Upper lobe of left lung (tissue), 6 donors: ENCODE measurements at places on chromosomes 1 and 21. TPM values are rescaled to one million over a fixed set of nuclear protein-coding genes. Genes with fewer than 3 reads are reported as not detected.

The CLEC20A gene
- total RNA-seq, result not detected

DNA sequence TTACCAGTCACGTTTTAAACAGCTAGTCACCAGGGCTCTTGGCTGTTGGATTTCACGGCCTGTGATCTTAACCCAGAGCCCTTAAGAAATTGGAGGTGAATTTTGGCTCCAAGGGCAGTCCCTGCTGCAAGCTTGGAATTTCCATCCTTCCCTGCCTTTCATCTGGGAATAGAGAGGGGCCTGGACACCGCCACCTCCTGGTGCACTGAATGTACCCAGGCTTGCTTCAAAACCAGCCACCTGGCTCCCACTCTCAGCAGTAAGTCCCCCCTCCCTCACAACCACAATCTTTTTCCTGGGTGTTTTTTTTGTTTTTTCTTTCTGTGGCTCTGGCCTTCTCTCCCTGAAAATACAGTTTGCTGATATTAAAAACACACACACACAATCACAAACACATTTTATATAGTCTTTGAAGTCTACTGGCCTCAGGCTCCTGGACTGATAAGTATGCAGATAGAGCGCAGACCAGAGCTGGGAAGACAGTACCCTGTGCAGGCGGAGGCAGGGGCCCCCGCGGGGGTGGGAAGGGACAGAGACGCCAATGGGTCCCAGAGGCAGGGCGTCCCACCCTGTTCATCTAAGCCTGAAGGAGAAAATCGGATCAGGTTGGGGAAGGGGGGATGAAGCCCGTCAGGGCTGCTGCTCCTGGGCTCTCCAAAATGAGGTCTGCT is 65.8 kb upstream of the IGSF21 start:
- DNase-seq, result no peak
- no peak overlapping the region for H3K27ac ChIP-seq
- H3K4me3 ChIP-seq, result no peak overlapping the region
- no peaks in the 10 kb centered on the region for H3K4me1 ChIP-seq
- H3K36me3 ChIP-seq, result no peaks in the 10 kb centered on the region

The SHISAL2A gene
- total RNA-seq, result not detected

GRCh38 chr1:207890136-207890738 is 20.7 kb downstream of the CD34 start:
- peak overlapping the region; percentile 81 for H3K27ac ChIP-seq
- H3K4me3 ChIP-seq, result no peak overlapping the region
- H3K27me3 ChIP-seq, result no peaks in the 10 kb centered on the region
- H3K36me3 ChIP-seq, result no peaks in the 10 kb centered on the region

GRCh38 chr1:218049641-218050040 is 235.5 kb upstream of the RRP15 start:
- no peaks in the 10 kb centered on the region for H3K36me3 ChIP-seq
- no peak for DNase-seq
- no peaks in the 10 kb centered on the region for H3K27me3 ChIP-seq
- no peak overlapping the region for H3K4me3 ChIP-seq

GRCh38 chr1:224493269-224493668 is 58.7 kb upstream of the WDR26 start:
- no peaks in the 10 kb centered on the region for H3K36me3 ChIP-seq
- DNase-seq, result no peak
- peaks cover 5% of the 10 kb centered on the region for H3K4me1 ChIP-seq
- no peaks in the 10 kb centered on the region for H3K27me3 ChIP-seq
- H3K27ac ChIP-seq, result no peak overlapping the region

- no peak for DNase-seq
- peaks cover 14% of the 10 kb centered on the region for H3K4me1 ChIP-seq
- no peak overlapping the region for H3K27ac ChIP-seq
- H3K36me3 ChIP-seq, result no peaks in the 10 kb centered on the region
These were observed 1.7 kb upstream of the FMN2 start for GRCh38 chr1:240090014-240090413.

The UBL4B gene
- total RNA-seq, result not detected

- H3K36me3 ChIP-seq, result no peaks in the 10 kb centered on the region
- no peak overlapping the region for H3K27ac ChIP-seq
- H3K4me1 ChIP-seq, result peaks cover 3% of the 10 kb centered on the region
- no peak for DNase-seq
- H3K27me3 ChIP-seq, result no peaks in the 10 kb centered on the region
These were observed 480.4 kb upstream of the USP24 start for GRCh38 chr1:55695552-55695951.

The PRAMEF18 gene
- total RNA-seq, result not detected
